ENCODE measurements at places on chromosomes 16 and 17.

DNA sequence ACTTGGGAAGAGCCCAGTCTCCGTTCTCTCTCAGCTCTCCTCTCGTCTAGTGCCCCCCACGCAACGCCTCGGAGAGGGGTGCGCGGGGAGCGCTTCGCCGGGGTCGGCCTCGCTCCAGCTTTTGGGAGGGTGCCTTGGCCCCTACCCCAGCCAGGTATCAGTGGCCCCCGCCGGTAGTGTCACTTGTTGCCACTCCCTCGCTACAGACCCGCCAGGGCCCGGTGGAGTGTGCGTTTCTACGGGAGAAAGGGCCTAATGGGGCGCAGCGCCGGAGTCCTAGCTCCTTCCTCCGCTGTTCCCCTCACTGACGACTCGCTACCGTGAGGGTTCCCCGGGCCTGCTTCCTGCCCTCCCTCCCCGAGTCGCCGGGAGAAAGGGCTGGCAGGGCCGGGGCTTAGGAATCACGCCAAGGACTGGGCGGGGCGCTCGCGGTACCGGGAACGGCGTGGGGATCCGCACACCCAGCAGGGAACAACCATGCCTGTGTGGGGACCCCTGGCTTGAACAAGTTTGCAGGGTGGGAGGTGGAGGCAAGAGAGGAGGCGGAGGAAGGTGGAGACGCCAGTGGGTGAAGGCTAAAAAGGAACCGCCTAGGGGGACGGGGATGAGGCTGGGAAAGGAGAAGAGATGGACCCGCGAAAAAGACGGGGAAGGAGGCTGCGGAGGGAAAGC is 997 bp upstream of the CDH11 start:
- DNase-seq: no peak

DNA sequence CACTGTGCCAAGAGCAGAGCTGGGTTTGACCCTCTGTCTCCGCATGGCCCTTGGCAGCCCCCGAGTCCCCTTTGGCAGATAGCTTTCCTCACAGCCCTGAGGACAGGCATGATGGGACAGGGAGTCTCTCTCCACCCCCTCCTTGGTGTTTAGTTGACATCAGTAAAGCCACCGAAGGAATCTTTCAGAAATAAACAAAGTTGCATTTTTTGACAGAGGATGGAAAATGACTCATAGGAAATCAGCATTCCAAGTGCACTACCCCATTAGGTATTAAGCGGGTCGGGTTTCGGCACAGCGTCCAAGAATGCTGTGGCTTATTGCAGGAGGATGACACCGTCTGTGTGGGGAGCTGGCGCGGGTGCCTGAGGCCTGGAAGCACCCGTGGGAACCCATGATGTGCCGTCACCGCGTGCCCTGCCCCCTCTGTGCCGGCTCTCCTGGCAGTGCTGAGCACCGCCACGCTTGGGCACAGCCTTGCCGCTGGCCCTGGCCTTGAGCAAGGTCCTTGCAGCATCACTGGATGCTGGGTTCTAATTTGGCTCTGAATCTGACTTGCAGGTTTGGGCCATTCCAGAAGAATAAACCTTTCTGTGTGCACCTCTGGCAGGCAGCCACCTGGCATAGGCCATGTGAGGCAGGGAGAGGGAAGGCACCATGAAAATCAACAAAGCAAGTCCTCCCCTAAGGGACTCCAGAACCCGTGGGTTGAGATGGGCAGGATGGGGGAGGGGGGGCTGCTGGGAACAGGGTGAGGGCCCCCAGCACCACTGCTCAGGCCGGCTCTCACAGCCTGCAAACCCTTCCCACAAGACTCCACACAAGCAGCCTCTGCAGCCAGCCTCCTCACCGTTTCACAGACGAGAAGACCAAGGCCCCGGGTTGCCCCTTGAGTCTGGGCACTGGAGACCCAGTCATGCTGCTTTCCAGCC is 50.5 kb upstream of the ZNF469 start:
- no peak for DNase-seq

- no peak for DNase-seq
Measured at GRCh38 chr16:23448392-23448791, 4.6 kb downstream of the COG7 start.

DNA sequence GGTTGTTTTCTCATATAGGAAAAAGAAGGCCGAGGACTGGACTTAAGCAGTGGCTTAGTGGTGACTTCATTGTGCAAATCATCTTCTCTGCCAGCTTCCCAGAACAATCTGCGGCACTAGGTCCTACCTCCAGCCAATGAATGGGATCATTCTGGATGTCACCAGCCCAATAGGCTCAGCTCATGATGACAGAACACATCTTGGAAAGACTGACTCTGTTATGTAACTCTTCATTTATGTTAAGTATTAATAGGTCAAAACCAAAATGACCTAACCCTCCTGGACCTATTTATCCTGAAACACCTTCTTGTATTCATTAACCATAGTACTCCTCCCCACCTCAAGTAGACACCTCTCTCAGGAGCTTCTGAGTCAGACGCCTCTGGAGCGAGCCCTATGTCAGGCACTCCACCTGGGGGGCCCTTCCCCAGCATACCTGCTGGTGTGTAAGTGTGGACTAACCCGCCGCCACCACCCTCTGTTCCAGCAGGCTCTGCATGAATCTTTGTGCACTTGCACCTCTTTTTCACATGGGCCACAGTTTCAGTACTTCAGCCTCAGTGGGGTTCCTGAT is 7.2 kb downstream of the ARL2BP start:
- DNase-seq: no peak

DNA sequence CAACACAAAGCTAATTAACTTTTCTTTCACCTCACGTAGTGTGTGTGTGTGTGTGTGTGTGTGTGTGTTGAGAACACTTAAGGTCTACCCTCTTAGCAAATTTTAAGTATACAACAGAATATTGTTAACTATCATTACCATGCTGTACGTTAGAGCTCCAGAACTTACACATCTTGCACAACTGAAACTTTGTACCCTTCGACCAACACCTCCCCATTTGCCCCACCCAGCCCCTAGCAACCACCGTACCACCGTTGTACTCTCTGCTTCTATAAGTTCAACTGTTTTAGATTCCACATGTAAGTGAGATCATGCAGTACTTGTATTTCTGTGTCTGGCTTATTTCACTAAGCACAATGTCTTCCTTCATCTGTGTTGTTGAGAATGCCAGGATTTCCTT is 28.1 kb upstream of the MLYCD start:
- no peak for DNase-seq
